ENCODE measurements at places on chromosomes 16 and 17. TPM values are rescaled to one million over a fixed set of nuclear protein-coding genes. Genes with fewer than 3 reads are reported as not detected.

- DNase-seq, result peak; percentile 49
- no peak overlapping the region for H3K4me3 ChIP-seq
- H3K27me3 ChIP-seq, result peaks cover 12% of the 10 kb centered on the region
- H3K27ac ChIP-seq, result no peak overlapping the region
- peaks cover 28% of the 10 kb centered on the region for H3K4me1 ChIP-seq
- H3K36me3 ChIP-seq, result no peaks in the 10 kb centered on the region
Measured at GRCh38 chr16:24670623-24671454, 58.6 kb upstream of the TNRC6A start.

The PALB2 gene
- total RNA-seq, result 22.9 TPM

The CEP131 gene
- 10.9 TPM for total RNA-seq

GRCh38 chr17:81049372-81049911 lies 14.5 kb downstream of the BAIAP2 start:
- peak overlapping the region; percentile 73 for H3K27ac ChIP-seq
- peak overlapping the region; percentile 16 for H3K4me3 ChIP-seq
- H3K36me3 ChIP-seq, result no peaks in the 10 kb centered on the region
- peak; percentile 55 for DNase-seq
- H3K27me3 ChIP-seq, result no peaks in the 10 kb centered on the region
- peaks cover 16% of the 10 kb centered on the region for H3K4me1 ChIP-seq

DNA sequence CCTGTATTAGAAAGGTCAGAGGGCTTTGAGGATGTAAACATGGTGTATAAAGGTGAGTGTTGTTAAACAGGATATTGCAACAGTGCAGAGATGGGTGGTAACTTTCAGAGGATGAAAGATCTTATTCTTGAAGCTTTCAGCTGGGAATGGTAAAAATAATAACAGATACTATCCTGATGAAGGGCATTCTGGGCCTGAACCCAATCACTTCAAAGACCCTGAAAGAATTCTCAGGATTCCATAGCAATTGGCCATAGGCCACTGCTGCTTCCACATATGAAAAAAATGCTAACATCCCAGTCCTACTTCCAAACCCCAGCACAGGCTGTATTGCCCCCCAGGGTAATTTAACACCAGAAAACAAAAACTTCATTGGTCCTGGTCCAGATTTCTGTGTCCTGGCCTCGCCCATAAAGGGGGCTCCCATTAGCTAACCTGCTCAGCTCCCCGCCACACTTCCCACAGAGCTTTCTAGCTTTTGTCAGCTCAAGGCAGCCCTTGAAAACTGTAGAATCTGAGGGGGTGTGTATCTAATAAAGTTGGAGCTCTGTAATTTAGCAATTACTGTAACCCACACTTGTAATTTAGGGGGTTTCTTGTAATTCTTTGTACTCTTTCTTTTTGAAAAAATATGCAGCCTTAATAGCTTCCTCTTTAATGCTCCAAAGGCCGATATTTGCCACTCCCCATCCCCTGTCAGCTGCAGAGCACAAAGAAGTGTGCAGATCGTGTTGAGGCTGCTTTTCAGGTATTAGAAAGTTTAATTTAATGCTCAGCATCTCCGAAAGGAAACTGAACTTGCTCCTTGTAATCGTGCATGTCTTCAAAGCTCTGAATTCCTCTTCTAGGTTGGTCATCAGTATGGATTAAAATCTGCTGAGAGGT lies 371.5 kb downstream of the SEC14L1 start:
- H3K36me3 ChIP-seq, result peaks cover 2% of the 10 kb centered on the region
- no peaks in the 10 kb centered on the region for H3K27me3 ChIP-seq
- no peaks in the 10 kb centered on the region for H3K4me1 ChIP-seq
- DNase-seq, result no peak
- H3K4me3 ChIP-seq, result no peak overlapping the region

The CBLN1 gene
- not detected for total RNA-seq

The SLC47A1 gene
- not detected for total RNA-seq

The WNT3 gene
- total RNA-seq, result not detected

GRCh38 chr16:23113185-23113584 lies 36.1 kb downstream of the USP31 start:
- no peak overlapping the region for H3K27ac ChIP-seq
- H3K4me3 ChIP-seq, result no peak overlapping the region
- no peaks in the 10 kb centered on the region for H3K36me3 ChIP-seq
- no peaks in the 10 kb centered on the region for H3K4me1 ChIP-seq
- no peaks in the 10 kb centered on the region for H3K27me3 ChIP-seq

The CCDC154 gene
- 1.3 TPM for total RNA-seq

- H3K4me3 ChIP-seq, result no peak overlapping the region
- H3K27me3 ChIP-seq, result peaks cover 4% of the 10 kb centered on the region
- H3K27ac ChIP-seq, result no peak overlapping the region
- H3K4me1 ChIP-seq, result no peaks in the 10 kb centered on the region
Measured at GRCh38 chr17:65423346-65424140, 137.9 kb downstream of the AXIN2 start.

The WDR59 gene
- 59.1 TPM for total RNA-seq

The RTN4RL1 gene
- total RNA-seq, result 0.27 TPM

The KRT17 gene
- not detected for total RNA-seq

DNA sequence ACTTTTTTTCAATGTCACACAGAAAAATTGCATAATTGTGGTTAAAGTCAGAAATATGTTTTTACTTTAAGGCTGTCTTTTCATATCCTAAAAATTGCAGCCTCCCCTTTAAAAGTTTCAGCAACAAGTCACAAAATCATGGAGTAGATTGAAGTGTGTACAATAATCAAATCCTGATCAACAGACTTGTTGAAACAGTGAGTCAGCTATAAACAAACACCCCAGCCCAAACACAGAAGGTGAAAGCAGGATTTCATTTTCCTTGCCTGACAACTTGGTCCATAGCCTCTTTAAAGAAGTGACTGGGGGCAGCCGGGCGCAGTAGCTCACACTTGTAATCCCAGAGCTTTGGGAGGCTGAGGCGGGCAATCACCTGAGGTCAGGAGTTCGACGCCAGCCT lies 59.9 kb downstream of the WNT3 start:
- no peak overlapping the region for H3K27ac ChIP-seq
- DNase-seq, result no peak
- H3K36me3 ChIP-seq, result peaks cover 15% of the 10 kb centered on the region
- no peak overlapping the region for H3K4me3 ChIP-seq

DNA sequence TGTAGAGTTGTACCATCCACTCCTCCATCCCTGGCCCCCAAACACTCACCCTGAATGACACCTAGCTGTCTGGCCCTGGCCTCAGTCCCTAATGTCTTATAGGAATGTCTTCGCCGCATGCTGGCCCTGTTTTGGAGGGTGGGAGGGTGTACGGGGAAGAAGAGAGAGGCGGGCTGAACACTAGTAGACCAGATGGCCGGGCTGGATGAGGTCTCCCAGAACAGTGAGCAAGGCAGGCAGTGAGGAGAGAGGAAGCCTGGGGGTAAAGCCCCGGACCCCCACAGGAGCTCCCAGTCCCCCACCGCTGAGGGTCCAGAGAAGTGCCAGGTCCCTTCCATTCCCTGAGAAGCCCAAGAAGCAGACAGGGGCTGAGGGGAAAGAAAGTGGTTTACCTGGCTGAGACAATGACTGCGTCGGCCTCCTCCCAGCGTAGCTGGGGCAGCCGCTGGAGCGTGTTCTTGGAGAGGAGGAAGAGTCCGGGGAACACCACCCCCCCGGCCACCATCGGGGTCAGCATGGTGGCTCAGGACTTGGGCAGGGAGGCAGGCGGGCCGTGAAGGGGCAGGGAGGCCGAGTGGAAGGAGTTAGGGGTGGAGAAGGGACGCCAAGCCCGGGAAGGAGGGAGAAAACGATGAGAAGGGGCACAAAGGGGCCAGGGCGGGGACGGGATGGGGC lies 923 bp downstream of the TLCD3B start:
- H3K27me3 ChIP-seq, result peaks cover 49% of the 10 kb centered on the region
- H3K4me1 ChIP-seq, result peaks cover 2% of the 10 kb centered on the region
- H3K4me3 ChIP-seq, result no peak overlapping the region
- H3K27ac ChIP-seq, result no peak overlapping the region
- no peak for DNase-seq
- no peaks in the 10 kb centered on the region for H3K36me3 ChIP-seq

The MYL11 gene
- 1.2 TPM for total RNA-seq

DNA sequence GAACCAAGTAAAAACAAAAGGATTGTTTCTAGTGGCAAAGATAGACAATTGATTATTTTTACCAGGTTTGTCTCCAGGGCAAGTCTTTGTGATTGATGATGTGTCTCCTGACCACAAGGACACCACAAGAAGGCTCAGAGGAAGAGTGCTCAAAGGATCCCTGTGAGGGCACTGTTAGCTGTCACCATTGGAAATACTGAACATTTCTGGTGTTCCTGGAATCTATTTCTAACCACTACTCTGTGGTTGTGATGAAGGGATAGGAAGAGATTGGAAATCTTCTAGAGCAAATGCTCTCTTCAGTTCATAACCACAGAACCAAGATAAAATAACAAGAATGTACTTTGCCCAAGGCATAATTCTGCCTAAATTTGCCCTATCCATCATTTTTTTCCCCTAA lies 15.3 kb downstream of the RNF43 start:
- no peaks in the 10 kb centered on the region for H3K36me3 ChIP-seq
- peaks cover 8% of the 10 kb centered on the region for H3K4me1 ChIP-seq
- H3K27ac ChIP-seq, result no peak overlapping the region
- H3K27me3 ChIP-seq, result no peaks in the 10 kb centered on the region
- peak; percentile 37 for DNase-seq

GRCh38 chr16:10906914-10907756 lies 30.1 kb downstream of the CIITA start:
- H3K4me3 ChIP-seq, result no peak overlapping the region
- H3K27me3 ChIP-seq, result no peaks in the 10 kb centered on the region
- no peak overlapping the region for H3K27ac ChIP-seq

The PRCD gene
- not detected for total RNA-seq

The OSBPL7 gene
- 18.0 TPM for total RNA-seq

The TEKT3 gene
- total RNA-seq, result not detected

GRCh38 chr17:17531156-17531555 lies 35.0 kb upstream of the RASD1 start:
- no peaks in the 10 kb centered on the region for H3K27me3 ChIP-seq
- no peaks in the 10 kb centered on the region for H3K36me3 ChIP-seq
- H3K27ac ChIP-seq, result no peak overlapping the region
- no peak for DNase-seq
- no peak overlapping the region for H3K4me3 ChIP-seq
- no peaks in the 10 kb centered on the region for H3K4me1 ChIP-seq

GRCh38 chr16:29993903-29994599 lies 1.4 kb downstream of the HIRIP3 start:
- H3K27me3 ChIP-seq, result no peaks in the 10 kb centered on the region
- H3K36me3 ChIP-seq, result peaks cover 30% of the 10 kb centered on the region
- H3K4me1 ChIP-seq, result peaks cover 26% of the 10 kb centered on the region
- DNase-seq, result no peak
- H3K27ac ChIP-seq, result peak overlapping the region; percentile 99
- H3K4me3 ChIP-seq, result peak overlapping the region; percentile 96

GRCh38 chr17:33012522-33013033 lies 20.9 kb downstream of the SPACA3 start:
- H3K27me3 ChIP-seq, result no peaks in the 10 kb centered on the region
- no peaks in the 10 kb centered on the region for H3K4me1 ChIP-seq
- no peak for DNase-seq
- H3K4me3 ChIP-seq, result no peak overlapping the region
- H3K36me3 ChIP-seq, result no peaks in the 10 kb centered on the region

GRCh38 chr17:82316651-82317393 lies 586 bp downstream of the CD7 start:
- peak overlapping the region; percentile 88 for H3K4me3 ChIP-seq
- DNase-seq, result no peak
- H3K27ac ChIP-seq, result no peak overlapping the region
- peaks cover 33% of the 10 kb centered on the region for H3K36me3 ChIP-seq

GRCh38 chr16:3131755-3132377 lies 3.0 kb upstream of the ZNF213 start:
- peak; percentile 73 for DNase-seq
- no peaks in the 10 kb centered on the region for H3K27me3 ChIP-seq
- peak overlapping the region; percentile 6 for H3K27ac ChIP-seq
- no peak overlapping the region for H3K4me3 ChIP-seq
- H3K36me3 ChIP-seq, result peaks cover 22% of the 10 kb centered on the region

- no peaks in the 10 kb centered on the region for H3K27me3 ChIP-seq
- no peak for DNase-seq
- no peaks in the 10 kb centered on the region for H3K4me1 ChIP-seq
- H3K36me3 ChIP-seq, result no peaks in the 10 kb centered on the region
- H3K27ac ChIP-seq, result no peak overlapping the region
Measured at GRCh38 chr17:50807009-50807408, 28.4 kb upstream of the WFIKKN2 start.

DNA sequence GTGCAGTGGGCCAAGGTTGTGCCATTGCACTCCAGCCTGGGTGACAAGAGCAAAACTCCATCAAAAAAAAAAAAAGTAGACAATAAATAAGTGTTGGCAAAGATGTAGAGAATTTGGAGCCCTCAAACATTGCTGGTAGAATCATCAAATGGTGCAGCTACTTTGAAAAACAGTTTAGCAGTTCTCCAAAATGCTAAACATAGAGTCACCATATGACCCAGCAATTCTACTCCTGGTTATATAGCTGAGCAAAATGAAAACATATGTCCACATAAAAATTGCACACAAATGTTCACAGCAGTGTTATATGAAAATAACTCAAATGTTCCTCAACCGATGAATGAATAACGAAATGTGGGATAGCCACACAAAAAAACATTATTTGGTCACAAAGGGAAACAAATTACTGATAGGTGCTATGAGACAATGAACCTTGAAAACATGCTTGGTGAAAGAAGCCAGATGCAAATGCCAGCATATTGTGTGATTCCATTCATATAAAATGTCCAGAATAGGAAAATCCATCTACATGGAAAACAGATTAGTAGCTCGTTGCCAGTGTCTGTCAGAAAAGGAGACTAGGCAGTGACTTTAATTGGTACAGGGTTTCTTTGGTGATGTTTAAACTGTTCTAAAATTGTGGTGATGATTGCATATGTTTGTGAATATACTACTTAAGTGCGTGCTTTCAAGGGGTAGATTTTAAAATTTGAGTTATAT lies 12.7 kb upstream of the RABEP1 start:
- no peak overlapping the region for H3K27ac ChIP-seq
- no peak overlapping the region for H3K4me3 ChIP-seq
- peaks cover 9% of the 10 kb centered on the region for H3K4me1 ChIP-seq
- no peaks in the 10 kb centered on the region for H3K27me3 ChIP-seq
- no peaks in the 10 kb centered on the region for H3K36me3 ChIP-seq

DNA sequence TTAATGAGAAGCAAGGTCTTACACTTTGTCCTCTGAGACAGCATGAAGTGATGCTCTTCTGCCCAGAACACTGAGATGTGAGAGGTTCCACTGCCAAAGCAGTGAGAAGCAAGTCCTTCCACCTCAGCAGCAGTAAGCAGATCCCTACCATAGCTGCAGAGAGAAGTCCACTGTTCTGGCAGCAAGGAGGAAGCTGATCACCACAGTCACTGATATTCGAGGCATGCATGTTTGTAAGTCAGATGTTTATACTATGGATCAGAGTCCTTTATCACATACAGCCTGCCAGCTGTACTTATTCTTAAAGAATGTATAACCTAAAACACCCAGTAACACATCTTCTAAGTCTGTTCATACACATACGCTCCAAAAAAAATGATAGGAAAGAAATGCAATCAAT lies 18.2 kb upstream of the METTL2A start:
- no peaks in the 10 kb centered on the region for H3K36me3 ChIP-seq
- no peak overlapping the region for H3K27ac ChIP-seq
- no peak for DNase-seq
- H3K4me1 ChIP-seq, result no peaks in the 10 kb centered on the region

- DNase-seq, result no peak
- H3K36me3 ChIP-seq, result no peaks in the 10 kb centered on the region
- H3K27me3 ChIP-seq, result no peaks in the 10 kb centered on the region
Measured at GRCh38 chr16:68492543-68493411, 44.5 kb upstream of the SMPD3 start.

- DNase-seq, result no peak
- H3K36me3 ChIP-seq, result no peaks in the 10 kb centered on the region
- no peaks in the 10 kb centered on the region for H3K27me3 ChIP-seq
- H3K4me3 ChIP-seq, result no peak overlapping the region
Measured at GRCh38 chr16:10799736-10800135, 18.9 kb downstream of the TVP23A start.

Measured in activated CD8-positive, alpha-beta T cell treated with anti-CD3 and anti-CD28 coated beads for 36 hours (primary cell).